ENCODE measurements at places on chromosomes 7 and 10.

DNA sequence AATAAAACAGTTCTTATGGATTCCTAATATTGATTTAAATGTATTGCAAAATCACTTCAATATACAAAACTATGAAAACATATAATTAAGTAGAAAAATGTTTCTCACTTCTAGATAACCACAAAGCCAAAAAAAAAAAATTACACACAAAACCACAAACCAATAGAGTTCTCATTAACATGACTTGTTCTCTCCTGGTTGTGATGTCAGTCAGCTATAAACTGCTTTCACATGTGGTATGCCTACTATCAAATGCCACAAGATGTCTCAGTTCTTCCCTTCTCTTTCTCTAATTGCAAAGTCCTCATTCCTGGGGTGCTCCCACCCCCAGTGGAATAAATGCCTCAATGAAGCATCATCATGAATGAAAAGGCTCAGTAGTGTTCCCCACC, 16.6 kb downstream of the GNAI1 start:
- peak; percentile 71 for DNase-seq

- DNase-seq, result no peak
Observed at GRCh38 chr10:130931256-130931655, 380.3 kb downstream of the TCERG1L start.

DNA sequence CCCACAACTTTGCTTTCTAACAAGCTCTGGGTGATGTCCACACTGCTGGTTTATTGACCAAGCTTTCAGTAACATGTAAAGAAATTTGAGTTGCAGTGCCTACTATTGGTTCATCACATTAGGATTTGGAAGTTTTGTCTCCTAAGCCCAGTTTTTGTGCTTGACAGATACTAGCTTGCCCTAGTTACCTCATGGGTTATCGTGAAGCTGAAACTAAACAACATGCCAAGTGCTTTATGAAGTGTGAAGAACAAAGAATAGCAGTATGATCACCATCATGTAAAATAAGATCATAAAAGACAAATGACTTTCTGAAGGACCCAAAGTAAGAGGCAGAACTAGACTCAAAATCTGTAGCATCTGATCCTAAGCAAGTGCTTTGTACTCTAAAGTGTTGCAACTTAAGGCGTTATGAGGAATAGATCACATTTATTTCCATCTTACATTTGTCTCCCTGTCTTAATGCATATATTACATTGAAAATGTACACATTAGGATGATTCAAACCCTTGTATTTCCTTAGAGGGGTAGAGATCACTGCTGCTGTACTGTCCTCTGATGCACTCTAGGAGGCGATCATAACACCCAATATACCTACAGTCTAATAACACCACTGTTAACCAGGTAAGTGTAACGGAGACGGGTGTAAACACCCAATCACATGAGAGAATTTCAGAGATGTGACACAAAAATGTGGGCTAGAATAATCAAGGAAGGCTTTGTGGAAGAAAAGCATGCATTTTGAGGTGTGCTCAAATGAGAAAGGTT, 71.3 kb downstream of the NRCAM start:
- no peak for DNase-seq

GRCh38 chr7:68971634-68972340, 626.5 kb upstream of the AUTS2 start:
- DNase-seq, result no peak

DNA sequence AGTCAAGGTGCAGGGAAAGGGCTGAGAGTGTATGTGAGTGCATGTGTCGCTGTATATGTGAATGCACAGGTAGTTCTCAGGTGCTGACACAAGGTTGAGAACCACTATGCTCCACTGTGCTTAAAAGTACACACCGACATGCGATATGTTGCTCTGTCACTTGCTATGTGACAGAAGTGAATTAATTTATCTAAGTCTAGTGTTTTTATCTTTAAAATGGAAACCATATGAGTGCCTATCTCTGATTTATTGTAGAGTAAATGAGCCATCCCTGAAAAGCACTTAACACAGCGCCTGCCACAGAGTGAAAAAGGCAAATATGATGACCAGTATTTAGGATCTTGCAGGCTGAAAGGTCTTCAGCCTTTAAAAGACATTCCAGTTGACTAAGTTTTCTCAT, 4.9 kb downstream of the SLC35B4 start:
- DNase-seq, result no peak

DNA sequence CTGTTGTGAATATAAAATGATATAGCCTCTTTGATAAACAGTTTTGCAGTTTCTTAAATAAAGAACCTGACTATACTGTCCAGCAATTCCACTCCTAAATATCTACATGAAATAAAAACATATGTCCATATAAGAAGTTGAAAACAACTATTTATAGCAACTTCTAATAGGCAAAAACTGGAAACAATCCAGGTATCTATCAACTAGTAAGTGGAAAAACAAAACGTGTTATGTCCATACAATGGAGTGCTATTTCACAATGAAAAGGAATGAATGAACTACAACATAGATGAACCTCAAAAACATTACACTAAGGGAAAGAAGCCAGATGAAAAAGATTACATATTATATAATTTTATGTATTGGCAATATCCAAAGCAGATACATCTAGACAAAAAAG, 268.9 kb downstream of the CSTF2T start:
- no peak for DNase-seq

DNA sequence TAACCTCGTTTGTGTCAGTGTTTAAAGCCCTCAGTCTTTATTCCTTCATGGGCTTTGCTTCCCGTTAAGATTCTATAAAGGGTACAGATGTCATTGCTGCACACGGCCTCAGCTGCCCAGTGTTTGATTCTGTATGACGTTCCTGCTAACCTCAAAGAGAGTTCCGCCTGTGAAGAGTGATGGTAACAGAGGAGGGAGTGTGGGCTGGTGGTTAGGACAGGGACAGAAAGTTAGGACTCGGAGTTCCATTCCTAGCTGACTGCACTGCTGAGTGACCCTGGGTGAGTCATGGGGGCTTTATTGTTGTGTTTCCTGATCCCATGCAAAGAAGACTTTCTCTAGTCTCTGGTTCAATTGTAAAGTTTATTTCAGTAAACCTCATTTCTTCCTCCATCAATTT, 227.1 kb downstream of the DYNC1I1 start:
- DNase-seq, result no peak
